Globus pallidus (tissue), 1 donor: ENCODE measurements at places on chromosomes 1 and 21.

DNA sequence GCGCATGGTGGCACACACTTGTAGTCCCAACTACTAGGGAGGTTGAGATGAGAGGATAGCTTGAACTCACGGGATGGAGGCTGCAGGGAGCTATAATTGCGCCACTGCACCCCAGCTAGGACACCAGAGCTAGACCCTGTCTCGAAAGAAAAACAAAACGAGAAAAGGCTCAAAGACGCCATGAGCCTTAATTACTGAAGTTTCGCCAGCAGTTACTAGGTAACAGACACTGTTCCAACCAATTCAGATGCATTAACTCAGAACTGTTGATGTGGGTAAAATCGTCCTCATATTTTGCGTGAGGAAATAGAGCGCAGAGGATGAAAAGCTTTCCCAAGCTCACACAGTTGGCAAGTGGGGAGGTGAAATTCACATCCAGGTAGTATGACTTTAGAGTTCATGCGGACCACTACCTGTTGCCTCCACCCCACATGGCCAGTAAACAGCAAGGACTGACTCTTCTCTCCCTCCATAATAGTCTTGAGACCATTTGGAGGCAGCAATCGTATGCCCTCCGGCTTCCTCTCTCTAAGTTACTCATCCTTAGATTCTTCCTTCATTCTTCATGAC is 40.1 kb downstream of the INAVA start:
- no peak for DNase-seq

- peak; percentile 66 for DNase-seq
Observed at GRCh38 chr1:7680207-7680954, 90.7 kb upstream of the VAMP3 start.

DNA sequence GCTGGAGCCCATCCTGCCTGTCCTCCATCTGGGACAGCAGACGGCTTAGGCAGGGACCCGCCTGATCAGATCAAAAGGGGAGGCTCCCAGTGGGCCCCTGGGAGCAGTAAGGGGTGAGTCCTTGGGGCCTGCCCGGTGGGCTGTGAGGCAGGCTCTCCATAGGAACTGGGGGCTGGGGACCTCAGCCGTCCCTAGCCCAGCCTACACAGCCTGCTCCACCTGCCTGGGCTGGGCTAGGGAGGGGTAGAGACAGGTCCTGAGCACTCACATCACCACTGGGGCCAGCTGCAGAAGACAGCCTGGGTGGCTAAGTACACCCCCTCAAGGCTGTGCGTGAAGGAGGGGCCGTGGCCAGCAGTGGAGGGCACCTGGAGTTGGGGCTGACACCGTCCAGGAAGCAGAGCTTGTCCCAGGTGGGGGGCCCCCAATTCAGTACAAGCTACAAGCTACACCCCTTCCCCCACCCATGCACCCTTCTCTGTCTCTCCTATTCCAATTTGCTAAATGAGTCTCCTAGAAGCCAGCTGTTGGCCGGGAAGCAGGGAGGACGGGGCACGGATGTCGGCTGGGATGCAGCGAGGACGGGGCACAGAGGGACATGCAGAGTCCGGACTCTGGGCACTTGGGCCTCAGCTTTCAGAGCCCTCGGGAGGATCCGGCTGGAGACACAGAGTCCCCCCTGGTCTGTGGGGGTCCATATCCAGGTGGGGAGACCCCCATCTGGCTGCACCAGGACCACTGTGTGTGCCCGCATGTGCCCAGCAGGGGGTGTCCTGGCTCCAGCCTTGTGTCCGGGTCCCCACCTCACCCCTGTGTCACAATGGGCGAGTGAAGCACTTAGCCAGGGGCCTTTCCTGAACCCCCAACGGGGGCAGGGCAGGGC is 1.7 kb downstream of the ISG15 start:
- no peak for DNase-seq

DNA sequence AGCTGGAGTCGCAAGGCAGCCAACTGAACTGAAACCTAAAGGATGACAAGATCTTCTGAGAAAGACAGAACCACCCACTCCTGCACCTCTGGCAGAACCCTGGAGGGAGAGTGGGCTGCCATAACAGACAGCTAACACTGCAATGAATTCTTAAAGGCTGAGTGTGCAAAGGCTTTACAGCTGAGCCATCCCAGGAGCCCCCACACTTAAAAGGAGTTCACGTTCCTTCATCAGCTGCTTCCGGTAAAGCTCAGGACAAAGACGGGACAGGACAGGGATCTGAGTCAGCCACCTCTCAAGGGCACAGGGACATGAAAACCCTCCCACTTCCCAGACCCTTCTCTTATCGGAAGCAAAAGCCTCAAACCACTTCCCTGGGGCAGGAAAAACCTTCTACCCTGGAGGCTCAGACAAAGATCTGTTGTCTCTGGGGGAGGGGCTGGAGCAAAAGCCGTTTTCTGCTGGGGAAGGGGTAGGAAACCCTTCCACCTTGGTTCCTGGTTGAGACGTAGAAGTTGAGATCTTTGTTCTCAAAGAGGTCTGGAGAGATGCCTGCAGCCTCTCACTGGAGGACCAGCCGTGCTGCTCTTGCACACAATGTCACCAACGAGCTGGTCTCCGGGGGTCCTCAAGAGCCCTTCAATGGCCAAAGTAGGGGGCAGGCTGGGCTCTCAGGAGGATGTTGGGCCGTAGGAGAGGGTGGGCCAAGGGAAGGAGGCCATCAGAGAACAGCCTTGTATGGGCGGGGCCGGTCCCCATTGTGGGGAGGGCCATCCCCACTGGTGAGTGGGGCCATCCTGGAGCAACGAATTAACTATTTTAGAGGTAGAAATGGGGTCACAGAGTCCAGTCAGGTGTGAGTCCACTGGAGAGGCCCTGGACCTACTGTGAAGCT is 452.4 kb downstream of the PTPRU start:
- no peak for DNase-seq

GRCh38 chr1:195113471-195113870 is 1494.8 kb downstream of the KCNT2 start:
- no peak for DNase-seq

DNA sequence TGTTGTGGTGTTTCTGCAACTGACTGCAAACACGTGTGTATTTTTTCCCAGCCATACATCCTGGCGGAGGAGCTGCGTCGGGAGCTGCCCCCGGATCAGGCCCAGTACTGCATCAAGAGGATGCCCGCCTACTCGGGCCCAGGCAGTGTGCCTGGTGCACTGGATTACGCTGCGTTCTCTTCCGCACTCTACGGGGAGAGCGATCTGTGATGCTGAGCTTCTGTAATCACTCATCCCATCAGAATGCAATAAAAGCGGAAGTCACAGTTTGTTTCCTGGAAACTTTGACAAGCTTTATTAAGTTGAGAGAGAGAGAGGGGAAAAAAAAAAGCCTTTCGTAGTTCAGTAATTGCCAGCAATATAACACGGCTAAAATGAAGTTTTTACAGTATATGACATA is 32.7 kb upstream of the MTR start:
- DNase-seq = no peak

DNA sequence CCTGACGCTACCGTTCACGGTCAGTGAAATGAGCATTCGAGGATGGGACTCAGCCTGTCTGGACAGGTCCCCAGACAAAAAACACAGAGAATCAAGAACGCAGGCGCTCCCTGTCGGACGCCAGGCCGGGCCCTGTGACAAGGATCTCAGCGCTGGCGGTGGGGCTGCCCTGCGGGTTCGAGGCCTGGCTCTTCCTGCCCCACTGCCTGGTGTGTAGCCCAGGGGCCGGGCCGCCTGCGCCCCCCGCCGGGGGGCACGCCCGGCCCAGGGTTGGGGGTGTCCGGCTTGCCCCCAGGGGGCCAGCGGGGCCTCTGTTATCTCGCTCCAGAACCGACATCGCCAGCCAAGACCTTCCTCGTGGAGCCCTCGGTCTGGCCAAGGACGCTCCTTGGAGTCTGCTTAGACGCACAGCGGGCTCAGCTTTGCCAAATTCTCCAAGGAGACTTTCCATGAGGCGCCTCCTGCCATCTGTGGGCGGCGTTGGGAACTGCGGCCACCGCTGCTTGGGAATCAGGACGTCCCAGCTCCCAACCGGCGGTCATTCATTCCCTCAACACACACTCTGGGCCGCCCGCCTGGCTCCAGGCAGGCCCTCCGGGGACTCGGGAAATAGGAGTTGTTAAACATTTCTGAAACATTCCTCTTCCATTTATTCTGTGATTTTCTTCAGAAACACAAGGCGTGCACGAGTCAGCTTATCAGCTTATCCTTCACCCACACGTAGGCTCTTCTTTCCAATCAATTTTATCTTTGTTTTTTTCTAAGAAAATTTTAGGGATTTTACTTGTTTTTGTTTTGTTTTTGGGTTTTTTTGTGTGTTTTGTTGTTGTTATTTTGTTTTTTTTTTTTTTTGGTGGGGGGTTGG is 11.3 kb upstream of the RIPK4 start:
- DNase-seq = peak; percentile 35

GRCh38 chr1:8739377-8739776 is 78.1 kb downstream of the RERE start:
- no peak for DNase-seq

DNA sequence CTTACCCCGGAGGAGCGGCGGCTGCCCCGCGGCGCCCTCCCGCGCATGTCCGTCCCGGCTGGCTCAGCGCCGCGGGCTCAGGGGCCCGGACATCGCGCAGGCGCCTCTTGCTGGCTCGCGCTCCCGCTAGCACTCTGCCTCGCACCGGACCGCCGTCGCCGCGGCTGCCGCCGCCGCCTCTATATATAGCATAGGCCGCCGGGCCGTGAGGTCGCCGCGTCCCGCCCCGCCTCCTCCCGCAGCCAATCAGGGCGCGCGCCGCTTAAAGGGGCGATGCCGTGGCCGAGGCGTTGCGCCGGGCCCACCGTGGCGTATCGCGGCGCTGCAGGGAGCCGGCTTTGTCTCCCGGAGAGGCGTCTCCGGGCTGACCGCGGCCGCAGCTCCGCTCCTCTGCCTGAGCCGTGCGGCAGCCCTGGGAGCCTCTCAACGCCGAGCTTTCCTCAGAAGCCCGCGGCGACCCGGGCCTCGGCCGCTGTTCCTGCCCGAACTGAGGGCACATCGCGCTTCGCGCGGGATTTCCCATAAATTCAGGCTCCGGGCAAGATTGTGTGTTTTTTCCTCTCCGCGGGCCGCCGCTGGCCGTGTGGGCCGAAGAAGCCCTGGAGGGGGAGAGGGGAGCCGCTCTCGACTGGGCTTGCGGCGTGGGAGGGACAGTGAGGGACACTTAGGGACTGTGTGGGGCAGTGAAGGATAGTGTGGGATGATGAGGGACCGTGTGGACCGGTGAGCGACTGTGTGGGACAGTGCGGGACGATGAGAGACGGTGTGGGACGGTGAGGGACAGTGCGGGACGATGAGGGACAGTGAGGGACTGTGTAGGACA is at the start of gene ERRFI1:
Gene ERRFI1 (minus strand): TSS at position 157 of the 823 bp plus-strand sequence. CDS start 10,690 bp downstream, outside the sequence.
- peak; percentile 92 for DNase-seq

GRCh38 chr1:23533246-23534023 is 2.4 kb upstream of the E2F2 start:
- DNase-seq = no peak

DNA sequence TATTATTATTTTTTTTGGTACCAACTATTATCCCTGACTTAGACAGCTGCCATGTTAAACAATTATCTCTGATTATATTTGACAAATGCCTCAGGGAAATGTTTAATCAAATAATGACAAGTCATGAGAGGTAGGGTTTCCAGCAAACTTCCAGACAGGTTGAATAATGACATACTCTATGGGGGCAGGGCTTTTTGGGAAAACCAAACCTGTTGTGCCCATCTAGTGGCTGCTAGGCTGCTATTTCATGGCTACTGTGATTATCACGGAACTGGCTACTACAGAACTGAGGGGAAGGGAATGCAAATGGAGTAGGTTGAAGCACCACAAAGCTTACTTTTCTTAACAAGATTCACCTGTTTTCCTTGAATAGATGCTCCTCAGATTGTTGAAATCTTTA is 77.6 kb downstream of the DUSP10 start:
- DNase-seq = no peak

DNA sequence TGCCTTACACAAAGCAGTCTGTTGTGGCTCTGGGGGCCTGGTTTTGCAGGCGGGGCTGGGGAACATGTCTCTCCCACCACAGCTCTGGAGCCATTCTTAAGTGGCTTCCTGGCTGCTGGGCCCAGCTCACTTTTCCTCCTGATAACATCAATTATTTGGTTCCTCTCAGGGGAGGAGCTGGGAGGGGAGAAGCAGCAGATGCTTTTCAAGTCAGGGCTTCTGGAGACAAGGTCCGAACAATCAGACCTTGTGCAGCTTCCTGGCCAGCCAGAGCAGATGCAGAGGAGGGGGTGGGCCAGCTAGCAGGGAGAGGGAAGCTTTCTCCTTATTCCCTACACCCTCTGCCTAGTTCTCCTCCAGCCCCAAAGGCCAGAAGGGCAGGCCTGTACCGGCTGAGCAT is 3.7 kb upstream of the PAQR6 start:
- DNase-seq = peak; percentile 70

GRCh38 chr1:167634435-167634834 is 4.4 kb downstream of the RCSD1 start:
- no peak for DNase-seq

GRCh38 chr1:86487131-86487810 is 18.5 kb downstream of the CLCA1 start:
- no peak for DNase-seq

DNA sequence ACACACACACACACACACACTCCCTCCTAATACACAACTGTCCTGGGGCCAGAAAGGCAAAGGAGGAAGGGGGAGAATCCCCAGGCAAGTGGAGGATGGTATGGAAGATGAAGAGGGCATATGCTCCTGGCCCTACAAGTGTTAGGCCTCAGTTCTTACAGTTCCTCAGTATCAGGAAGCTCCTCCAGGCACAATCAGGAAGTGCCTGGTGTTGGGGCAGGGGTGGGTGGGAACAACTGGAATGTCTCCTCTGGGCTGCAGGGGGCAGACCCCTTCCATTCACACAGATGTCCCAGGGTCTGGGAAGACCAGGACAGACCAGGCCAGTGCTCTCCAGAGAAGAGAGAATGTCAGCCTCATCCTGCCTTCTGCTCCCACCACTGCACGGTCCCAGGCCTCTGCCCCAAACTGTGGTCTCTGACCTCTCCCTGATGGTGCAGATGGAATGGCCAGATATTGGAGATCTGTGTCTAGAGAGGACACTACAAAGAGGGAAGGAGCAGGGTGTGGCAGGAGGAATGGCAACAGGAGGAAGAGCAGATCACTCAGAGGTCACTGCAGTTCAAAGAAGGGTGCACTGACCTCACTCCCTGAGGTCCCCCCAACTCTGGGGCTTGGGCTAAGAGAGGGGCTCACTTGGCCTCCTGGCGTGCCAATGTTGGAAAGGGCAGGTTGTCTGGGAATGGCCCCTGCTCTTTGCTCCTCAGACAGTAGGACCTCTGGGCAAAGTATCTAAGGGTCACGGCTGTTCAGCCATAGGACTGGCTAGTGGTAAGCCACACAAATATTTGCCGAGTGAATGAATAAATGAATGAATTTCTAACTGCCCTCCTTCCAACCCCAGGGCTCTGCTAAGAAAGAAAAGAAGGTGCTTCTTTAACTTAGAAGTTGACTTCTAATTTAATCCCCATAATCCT is 2.5 kb upstream of the DENND2D start:
- no peak for DNase-seq

GRCh38 chr1:24385160-24385940 is 28.2 kb downstream of the STPG1 start:
- DNase-seq = no peak

GRCh38 chr1:205228093-205228521 is 361 bp downstream of the TMCC2 start:
- no peak for DNase-seq
